Activated naive CD4-positive, alpha-beta T cell treated with anti-CD3 and anti-CD28 coated beads, Interleukin-2, amount 50 U/mL, for 72 hours (primary cell): ENCODE measurements at places on chromosomes 5 and 9. TPM values are rescaled to one million over a fixed set of nuclear protein-coding genes. Genes with fewer than 3 reads are reported as not detected.

PHF2 gene
- total RNA-seq: 12.3 TPM

SPATA31A1 gene
- not detected for total RNA-seq

PRDM9 gene
- total RNA-seq: not detected

TPPP gene
- total RNA-seq: 0.10 TPM

NR4A3 gene
- total RNA-seq: 19.2 TPM

EIF4E1B gene
- not detected for total RNA-seq

DPP7 gene
- 172 TPM for total RNA-seq

ANKRD34B gene
- not detected for total RNA-seq

PBX3 gene
- total RNA-seq: 17.6 TPM

MIGA2 gene
- 79.3 TPM for total RNA-seq

TTC33 gene
- total RNA-seq: 22.2 TPM

TMC1 gene
- total RNA-seq: not detected

MARVELD2 gene
- total RNA-seq: 0.23 TPM
